H9 (cell line): ENCODE measurements at places on chromosomes 2 and 18. TPM values are rescaled to one million over a fixed set of nuclear protein-coding genes. Genes with fewer than 3 reads are reported as not detected.

AQP4 gene
- 0.31 and 0.42 TPM in 2 replicates for total RNA-seq

FBXO41 gene
- 15.4 and 16.2 TPM in 2 replicates for total RNA-seq

GRCh38 chr2:11030909-11031308 lies 119.2 kb downstream of the KCNF1 start:
- H3K4me1 ChIP-seq: no peaks in the 10 kb centered on the region; the same call in 1 of the 2 replicates
- no peaks in the 10 kb centered on the region for H3K27me3 ChIP-seq
- no peak for DNase-seq
- H3K36me3 ChIP-seq: peaks cover 3% of the 10 kb centered on the region; the same call in 1 of the 2 replicates

GRCh38 chr18:48932462-48932818 lies 18.3 kb downstream of the SMAD7 start:
- H3K36me3 ChIP-seq: peaks cover 4% of the 10 kb centered on the region; the same call in 1 of the 2 replicates
- no peak overlapping the region for H3K27ac ChIP-seq
- peaks cover 20% of the 10 kb centered on the region; the same call in 1 of the 2 replicates for H3K4me1 ChIP-seq
- H3K27me3 ChIP-seq: no peaks in the 10 kb centered on the region
- H3K4me3 ChIP-seq: peak overlapping the region; percentile 42; the same call in 2 of the 3 replicates
- no peak for DNase-seq

- no peaks in the 10 kb centered on the region for H3K27me3 ChIP-seq
- no peak for DNase-seq
- H3K27ac ChIP-seq: no peak overlapping the region
- no peak overlapping the region for H3K4me3 ChIP-seq
These were observed 31.0 kb downstream of the TRAF3IP1 start for GRCh38 chr2:238351315-238351714.

DNA sequence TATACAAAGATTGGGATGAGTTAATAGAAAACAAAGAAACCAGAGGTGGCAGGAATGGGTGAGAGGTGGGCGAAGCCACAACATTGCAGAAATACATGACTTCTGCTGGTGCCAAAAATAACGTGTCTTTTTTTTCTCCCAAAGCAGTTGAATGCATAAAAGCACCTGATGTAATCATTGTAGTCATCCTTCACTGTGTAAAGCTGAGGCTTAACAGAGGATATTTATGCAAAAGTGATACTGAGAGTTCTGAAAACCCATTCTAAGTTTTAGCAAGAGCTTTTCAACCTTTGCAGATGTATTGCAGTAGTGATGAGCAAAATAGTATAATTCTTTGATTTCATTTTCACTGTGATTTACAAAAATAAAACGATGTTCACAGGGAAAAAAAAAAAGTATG lies 173.0 kb downstream of the PTGR3 start:
- DNase-seq: no peak
- H3K27me3 ChIP-seq: no peaks in the 10 kb centered on the region
- H3K27ac ChIP-seq: no peak overlapping the region
- H3K36me3 ChIP-seq: no peaks in the 10 kb centered on the region
- H3K4me3 ChIP-seq: no peak overlapping the region

- H3K27ac ChIP-seq: no peak overlapping the region
- no peaks in the 10 kb centered on the region for H3K27me3 ChIP-seq
- no peak for DNase-seq
- H3K4me1 ChIP-seq: no peaks in the 10 kb centered on the region
These were observed 134.6 kb downstream of the TSN start for GRCh38 chr2:121890041-121890440.

GRCh38 chr2:10544252-10544651 lies 96.1 kb upstream of the ODC1 start:
- H3K4me1 ChIP-seq: no peaks in the 10 kb centered on the region; the same call in 1 of the 2 replicates
- DNase-seq: no peak
- H3K27ac ChIP-seq: no peak overlapping the region
- H3K27me3 ChIP-seq: no peaks in the 10 kb centered on the region
